Activated naive CD8-positive, alpha-beta T cell treated with anti-CD3 and anti-CD28 coated beads, Interleukin-2, amount 10 ng/mL, durations not matched to agents 7 days and 5 days (primary cell): ENCODE measurements at places on chromosomes 11 and 22. TPM values are rescaled to one million over a fixed set of nuclear protein-coding genes. Genes with fewer than 3 reads are reported as not detected.

- H3K36me3 ChIP-seq, result no peaks in the 10 kb centered on the region
- H3K4me1 ChIP-seq, result peaks cover 3% of the 10 kb centered on the region
- DNase-seq, result no peak
Measured at GRCh38 chr11:123351375-123351774, 78.7 kb upstream of the GRAMD1B start.

- no peak for DNase-seq
- H3K4me1 ChIP-seq, result no peaks in the 10 kb centered on the region
- peaks cover 5% of the 10 kb centered on the region for H3K27me3 ChIP-seq
- no peaks in the 10 kb centered on the region for H3K36me3 ChIP-seq
Measured at GRCh38 chr11:102783016-102783415, 2.6 kb upstream of the MMP10 start.

DNA sequence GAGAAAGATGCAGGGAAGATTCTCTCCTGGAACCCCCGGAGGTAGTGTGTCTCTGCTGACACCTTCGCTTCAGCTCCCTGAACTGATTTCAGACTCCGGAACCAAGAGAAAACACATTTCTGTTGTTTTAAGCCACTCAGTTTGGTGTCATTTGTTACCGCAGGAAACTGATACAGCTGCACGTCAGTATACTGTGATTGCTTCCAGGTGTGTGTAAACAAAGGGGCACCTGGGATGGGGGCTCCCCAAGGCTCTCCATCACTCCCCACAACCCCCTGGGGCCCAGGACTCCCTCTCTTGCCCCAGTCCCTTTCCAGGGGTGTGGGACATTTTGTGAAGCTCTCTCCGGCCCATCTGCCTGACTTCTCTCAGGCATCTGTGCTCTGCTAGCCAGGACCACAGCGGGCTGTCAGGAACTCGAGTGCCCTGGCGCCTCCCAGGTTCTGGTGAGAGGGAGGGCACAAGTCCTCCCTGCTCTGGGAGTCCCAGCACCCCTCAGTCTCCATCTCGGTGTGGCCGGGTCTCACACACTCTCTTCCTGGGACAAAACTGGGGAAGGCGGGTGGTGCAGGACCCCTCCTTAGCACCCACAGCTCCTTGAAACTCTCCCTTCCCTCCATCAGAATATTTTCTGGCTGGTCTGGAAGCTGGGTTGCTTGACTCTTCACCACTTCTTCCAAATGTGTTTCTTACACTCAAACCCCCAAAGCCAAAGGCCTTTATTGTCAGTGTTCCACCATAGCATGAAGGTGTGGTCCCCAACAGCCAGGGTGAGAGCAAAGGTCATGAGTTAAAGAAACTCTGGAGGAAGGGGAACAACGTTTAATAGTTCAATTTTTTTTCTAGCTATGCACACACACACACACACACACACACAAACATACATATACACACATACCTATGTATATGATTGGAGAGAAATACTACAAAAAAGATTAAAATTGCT, 35.0 kb upstream of the TSKU start:
- H3K36me3 ChIP-seq, result no peaks in the 10 kb centered on the region
- no peak for DNase-seq
- no peak overlapping the region for H3K4me3 ChIP-seq
- peaks cover 11% of the 10 kb centered on the region for H3K27me3 ChIP-seq
- no peaks in the 10 kb centered on the region for H3K4me1 ChIP-seq

DNA sequence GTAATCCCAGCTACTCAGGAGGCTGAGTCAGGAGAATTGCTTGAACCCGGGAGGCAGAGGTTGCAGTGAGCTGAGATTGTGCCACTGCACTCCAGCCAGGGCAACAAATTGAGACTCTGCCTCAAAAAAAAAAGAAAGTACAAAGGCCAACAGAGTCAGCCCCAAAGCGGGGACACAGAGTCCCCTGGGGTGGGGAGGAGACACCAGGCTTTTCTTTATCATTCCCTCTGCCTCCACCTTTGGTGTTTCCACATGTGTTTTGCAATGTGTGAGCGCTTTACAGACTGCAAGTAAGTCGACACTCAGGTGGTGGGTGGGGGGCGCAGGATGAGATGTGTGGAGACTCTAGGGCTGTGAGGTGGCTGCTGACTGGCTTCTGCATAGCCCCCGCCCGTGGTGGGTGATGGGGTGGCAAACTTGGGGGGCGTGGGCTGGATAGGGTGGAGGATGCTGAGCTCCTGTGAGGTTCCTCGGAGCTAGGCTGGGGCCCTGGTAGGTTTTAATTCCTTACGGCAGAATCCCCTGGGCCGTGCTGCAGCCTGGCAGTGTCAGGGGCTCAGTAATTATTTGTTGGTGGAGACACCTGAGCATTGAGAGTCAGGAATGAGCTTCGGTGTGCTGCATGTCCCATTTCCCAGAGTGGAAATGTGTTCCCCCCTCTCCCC, 177.2 kb downstream of the CTTN start:
- H3K4me1 ChIP-seq, result no peaks in the 10 kb centered on the region
- no peak overlapping the region for H3K4me3 ChIP-seq
- no peak overlapping the region for H3K27ac ChIP-seq
- no peaks in the 10 kb centered on the region for H3K36me3 ChIP-seq

DNA sequence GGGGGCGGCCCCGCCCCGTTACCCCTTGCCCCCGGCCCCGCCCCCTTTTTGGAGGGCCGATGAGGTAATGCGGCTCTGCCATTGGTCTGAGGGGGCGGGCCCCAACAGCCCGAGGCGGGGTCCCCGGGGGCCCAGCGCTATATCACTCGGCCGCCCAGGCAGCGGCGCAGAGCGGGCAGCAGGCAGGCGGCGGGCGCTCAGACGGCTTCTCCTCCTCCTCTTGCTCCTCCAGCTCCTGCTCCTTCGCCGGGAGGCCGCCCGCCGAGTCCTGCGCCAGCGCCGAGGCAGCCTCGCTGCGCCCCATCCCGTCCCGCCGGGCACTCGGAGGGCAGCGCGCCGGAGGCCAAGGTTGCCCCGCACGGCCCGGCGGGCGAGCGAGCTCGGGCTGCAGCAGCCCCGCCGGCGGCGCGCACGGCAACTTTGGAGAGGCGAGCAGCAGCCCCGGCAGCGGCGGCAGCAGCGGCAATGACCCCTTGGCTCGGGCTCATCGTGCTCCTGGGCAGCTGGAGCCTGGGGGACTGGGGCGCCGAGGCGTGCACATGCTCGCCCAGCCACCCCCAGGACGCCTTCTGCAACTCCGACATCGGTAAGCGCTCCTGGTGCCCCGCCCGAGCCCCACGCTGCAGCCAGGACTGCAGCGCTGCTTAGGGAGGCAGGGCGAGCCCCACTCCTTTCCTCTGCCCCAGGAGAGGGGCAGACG, at the start of gene TIMP3:
Gene TIMP3, plus strand, starts transcription at position 169 of the 700 bp plus-strand sequence. Its CDS starts 297 bp downstream, at position 466.
- H3K27me3 ChIP-seq, result peaks cover 69% of the 10 kb centered on the region
- no peaks in the 10 kb centered on the region for H3K36me3 ChIP-seq
- H3K27ac ChIP-seq, result no peak within 1 kb of the TSS

GRCh38 chr11:31812383-31813381, 1.6 kb upstream of the PAX6 start:
- peak overlapping the region; percentile 64 for H3K4me3 ChIP-seq
- H3K36me3 ChIP-seq, result peaks cover 6% of the 10 kb centered on the region
- H3K27me3 ChIP-seq, result peaks cover 77% of the 10 kb centered on the region
- no peak overlapping the region for H3K27ac ChIP-seq
- H3K4me1 ChIP-seq, result peaks cover 33% of the 10 kb centered on the region

DNA sequence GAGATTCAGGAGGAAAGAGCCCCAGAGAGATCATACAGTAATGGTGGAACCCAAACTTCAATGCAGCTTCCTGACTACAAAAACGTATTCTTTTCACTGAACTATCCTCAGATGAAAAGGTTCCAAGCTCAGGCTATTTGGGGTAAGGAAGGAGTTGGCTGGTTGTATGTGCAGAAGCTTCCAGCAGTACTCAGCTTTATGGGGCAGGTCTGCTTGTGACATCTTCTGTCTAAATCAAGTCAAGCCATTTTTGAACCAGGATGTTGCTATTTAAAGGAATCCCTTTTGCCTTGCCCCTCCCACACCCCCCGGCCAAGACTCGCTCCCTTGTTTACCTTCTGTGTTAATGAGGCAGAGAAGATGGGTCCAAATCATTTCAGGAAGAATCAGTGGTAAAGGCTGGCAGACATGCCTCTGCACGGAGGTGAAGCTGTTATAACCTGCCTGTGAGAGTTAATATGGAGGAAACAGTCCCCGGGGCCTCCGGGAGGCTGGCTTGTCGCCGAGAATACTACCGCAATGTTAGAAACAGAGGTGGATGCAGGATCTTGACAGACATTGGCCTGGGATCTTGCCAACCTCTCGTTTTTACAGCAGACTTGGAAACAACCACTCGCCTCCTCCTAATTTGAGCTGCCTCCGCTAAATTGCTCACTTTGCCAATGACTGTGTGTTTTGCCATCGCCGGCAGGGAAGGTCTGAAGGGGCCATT, 45.4 kb downstream of the TIMP3 start:
- no peaks in the 10 kb centered on the region for H3K36me3 ChIP-seq
- H3K27ac ChIP-seq, result no peak overlapping the region
- H3K27me3 ChIP-seq, result no peaks in the 10 kb centered on the region
- no peak for DNase-seq
- no peak overlapping the region for H3K4me3 ChIP-seq

- no peak overlapping the region for H3K27ac ChIP-seq
- DNase-seq, result no peak
- peaks cover 12% of the 10 kb centered on the region for H3K27me3 ChIP-seq
- peaks cover 2% of the 10 kb centered on the region for H3K4me1 ChIP-seq
- H3K36me3 ChIP-seq, result no peaks in the 10 kb centered on the region
Measured at GRCh38 chr11:1139441-1140083, 18.2 kb upstream of the MUC5AC start.

- DNase-seq, result no peak
- no peaks in the 10 kb centered on the region for H3K36me3 ChIP-seq
- peaks cover 14% of the 10 kb centered on the region for H3K4me1 ChIP-seq
Measured at GRCh38 chr22:42368379-42369249, 63.6 kb downstream of the NFAM1 start.

DNA sequence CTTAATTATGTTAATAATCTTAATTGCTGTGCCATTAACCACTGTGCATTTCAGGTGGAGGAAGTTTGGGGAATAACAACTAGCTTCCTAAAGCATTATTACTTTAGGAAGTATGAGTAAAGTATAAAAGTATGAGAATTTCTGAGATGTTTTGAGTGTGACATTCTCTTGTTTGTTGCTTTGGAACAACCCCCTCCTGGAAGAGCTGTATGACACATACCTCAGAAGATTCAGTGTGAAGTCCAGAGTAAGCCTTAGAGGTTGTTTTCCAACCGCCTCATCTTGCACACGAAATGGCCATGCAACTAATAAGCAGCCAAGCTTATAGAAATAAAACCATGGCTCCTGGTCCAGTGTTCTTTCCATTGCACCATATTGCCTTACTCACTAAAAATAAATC, 21.7 kb downstream of the CCDC81 start:
- H3K27ac ChIP-seq, result no peak overlapping the region
- no peak overlapping the region for H3K4me3 ChIP-seq
- peaks cover 9% of the 10 kb centered on the region for H3K4me1 ChIP-seq
- DNase-seq, result no peak
- no peaks in the 10 kb centered on the region for H3K27me3 ChIP-seq
- peaks cover 6% of the 10 kb centered on the region for H3K36me3 ChIP-seq

- peaks cover 18% of the 10 kb centered on the region for H3K36me3 ChIP-seq
- peak; percentile 53 for DNase-seq
- peaks cover 34% of the 10 kb centered on the region for H3K4me1 ChIP-seq
- no peaks in the 10 kb centered on the region for H3K27me3 ChIP-seq
- peak overlapping the region; percentile 98 for H3K4me3 ChIP-seq
Measured at GRCh38 chr11:126282361-126282735, 545 bp upstream of the TIRAP start.

- no peak overlapping the region for H3K27ac ChIP-seq
- peaks cover 6% of the 10 kb centered on the region for H3K27me3 ChIP-seq
- H3K36me3 ChIP-seq, result no peaks in the 10 kb centered on the region
- no peak overlapping the region for H3K4me3 ChIP-seq
- H3K4me1 ChIP-seq, result no peaks in the 10 kb centered on the region
- DNase-seq, result no peak
Measured at GRCh38 chr11:134449051-134449450, 37.0 kb upstream of the B3GAT1 start.

DNA sequence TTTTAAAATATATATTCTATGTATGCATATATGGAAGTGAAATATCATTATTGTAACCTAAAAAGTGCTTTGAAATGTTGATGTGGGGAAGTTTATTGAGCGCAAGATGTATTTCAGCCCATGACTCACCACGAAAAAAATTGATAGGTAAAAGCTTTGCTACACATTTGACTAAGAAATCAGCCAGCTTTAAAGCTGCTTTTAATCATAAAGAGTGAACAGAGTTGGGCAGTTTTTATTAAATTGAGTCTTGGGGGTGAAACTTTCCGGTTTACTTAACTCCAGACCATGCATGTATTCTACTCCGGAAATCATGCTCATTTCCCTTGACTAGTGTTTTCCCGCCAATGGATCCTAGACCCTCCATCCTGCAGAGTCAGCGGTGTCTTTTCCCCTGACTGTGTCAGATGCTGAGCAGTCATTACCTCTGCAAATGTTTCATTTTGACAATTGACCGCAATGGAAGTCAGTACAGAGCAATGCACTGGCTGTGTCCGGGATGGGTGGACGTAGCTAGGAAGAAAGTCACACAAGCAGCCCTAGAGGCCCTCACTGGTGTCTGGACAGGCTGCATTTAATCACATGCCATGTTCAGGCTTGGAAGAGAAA, 47.2 kb upstream of the MPEG1 start:
- H3K4me3 ChIP-seq, result no peak overlapping the region
- no peaks in the 10 kb centered on the region for H3K36me3 ChIP-seq
- H3K27me3 ChIP-seq, result no peaks in the 10 kb centered on the region

DNA sequence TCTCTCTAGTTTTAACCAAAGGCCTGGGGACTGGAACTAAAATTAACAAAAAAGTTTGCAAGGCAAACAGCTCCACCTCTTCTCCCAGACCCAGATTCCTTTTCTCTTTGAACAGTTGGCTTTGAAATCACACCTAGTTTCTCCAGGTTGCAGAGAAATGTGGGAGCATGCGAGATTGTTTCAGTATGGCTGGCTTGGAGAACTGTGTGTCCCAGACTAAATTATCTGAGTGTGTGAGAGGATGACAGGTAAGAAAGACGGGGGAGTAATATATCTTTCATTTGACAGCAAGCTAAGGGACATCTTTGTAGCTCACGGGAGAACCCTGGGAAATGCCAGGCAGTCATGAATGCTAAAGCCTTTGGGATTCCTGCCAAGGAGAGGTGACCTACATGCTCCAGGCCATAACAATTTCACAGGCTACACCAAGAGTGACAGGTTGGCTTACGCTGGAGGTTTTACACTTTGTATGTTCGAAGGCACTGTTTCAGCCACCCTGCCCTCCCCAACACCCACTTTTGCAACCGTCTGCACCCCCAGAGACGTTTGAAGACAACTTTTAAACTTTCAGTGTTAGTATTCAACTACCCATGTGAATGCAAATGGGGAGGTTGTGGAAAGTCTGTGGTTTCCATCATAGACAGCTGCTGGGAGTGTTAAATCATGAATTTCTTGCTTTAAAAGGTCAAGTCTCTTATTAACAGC, 109.3 kb upstream of the SNX19 start:
- no peak for DNase-seq
- H3K36me3 ChIP-seq, result no peaks in the 10 kb centered on the region
- H3K4me1 ChIP-seq, result no peaks in the 10 kb centered on the region
- H3K27me3 ChIP-seq, result no peaks in the 10 kb centered on the region
- H3K27ac ChIP-seq, result no peak overlapping the region

- no peaks in the 10 kb centered on the region for H3K36me3 ChIP-seq
- no peak overlapping the region for H3K27ac ChIP-seq
- H3K4me3 ChIP-seq, result no peak overlapping the region
- no peak for DNase-seq
- H3K27me3 ChIP-seq, result no peaks in the 10 kb centered on the region
Measured at GRCh38 chr11:98736833-98737232, 283.9 kb upstream of the CNTN5 start.

The IL17RA gene
- total RNA-seq, result 46.7 TPM

The SPTY2D1 gene
- 27.9 TPM for total RNA-seq

The THAP7 gene
- 33.6 TPM for total RNA-seq

The TRIM51 gene
- not detected for total RNA-seq

The CASP4 gene
- total RNA-seq, result 115 TPM

The PGM2L1 gene
- total RNA-seq, result 10.5 TPM

The OR52N1 gene
- not detected for total RNA-seq
